ENCODE measurements at places on chromosomes 16 and 17.

DNA sequence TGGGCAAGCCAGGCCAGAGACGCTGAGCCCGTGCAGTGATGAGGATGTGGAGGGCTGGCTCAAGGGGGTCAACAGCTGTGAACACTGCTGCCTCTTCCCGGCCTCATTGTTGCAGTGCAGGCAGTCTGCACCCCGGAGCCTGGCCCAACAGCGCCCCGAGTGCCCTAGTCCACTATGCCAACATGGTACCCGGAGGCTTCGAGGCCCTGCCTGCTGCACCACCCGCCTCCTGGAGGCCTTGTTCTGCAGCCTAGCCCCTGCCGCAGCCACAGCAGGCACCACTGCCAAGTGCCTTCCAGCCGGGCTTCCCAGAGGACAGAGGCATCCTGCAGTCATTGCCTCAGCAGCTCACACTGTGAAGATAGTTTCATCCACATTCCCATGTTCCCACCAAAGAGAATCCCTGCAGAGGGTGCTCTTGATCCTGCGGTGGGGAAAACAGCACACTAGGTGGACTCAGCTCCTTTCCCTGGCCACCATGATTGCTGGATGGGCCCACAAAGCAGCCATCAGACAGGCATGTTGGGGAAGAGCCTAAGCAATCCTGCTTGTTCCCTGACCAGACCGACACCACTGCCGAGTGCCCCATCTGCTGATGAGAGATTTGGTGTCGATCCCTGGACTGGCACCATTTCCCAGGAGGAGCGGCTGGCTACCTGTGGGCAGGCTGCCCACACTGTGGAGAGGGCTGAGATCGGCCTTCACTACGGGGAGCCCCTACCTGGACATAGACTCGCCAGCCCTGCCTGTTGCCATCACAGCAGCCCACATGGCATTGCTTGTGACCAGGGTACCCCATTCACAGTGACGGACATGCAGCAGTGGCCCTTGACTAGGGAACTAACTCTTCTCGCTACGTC lies 44.9 kb downstream of the USP22 start:
- DNase-seq, result no peak

DNA sequence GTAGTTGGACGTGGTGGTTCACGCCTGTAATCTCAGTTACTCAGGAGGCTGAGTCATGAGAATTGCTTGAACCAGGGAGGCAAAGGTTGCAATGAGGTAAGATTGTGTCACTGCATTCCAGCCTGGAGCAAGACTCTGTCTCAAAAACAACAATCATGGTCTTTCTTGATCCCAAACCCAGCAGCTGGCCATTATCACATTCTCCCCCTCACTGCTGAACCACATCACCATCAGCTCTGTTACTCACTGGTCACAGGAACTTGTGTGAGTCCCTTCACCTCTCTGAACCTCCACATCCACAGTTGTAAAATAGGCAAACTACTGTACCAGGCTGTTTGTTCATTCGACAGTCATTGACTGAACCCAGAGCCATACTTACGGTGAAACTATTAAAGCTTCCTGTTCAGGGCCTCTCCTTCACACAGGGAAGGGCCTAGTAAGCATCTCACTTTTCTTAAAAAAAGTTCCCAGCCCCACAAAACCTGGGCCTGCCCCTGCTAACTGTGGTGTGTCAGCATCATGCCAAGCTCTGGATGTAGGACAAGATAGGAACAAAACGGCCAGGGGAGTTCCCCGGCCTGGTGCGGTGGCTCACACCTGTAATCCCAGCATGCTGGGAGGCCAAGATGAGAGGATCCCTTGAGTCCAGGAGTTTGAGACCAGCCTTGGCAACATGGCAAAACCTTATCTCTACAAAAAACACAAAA lies 104.7 kb downstream of the COPRS start:
- no peak for DNase-seq

- no peak for DNase-seq
Measured at GRCh38 chr17:57902800-57903759, 52.1 kb downstream of the CUEDC1 start.

DNA sequence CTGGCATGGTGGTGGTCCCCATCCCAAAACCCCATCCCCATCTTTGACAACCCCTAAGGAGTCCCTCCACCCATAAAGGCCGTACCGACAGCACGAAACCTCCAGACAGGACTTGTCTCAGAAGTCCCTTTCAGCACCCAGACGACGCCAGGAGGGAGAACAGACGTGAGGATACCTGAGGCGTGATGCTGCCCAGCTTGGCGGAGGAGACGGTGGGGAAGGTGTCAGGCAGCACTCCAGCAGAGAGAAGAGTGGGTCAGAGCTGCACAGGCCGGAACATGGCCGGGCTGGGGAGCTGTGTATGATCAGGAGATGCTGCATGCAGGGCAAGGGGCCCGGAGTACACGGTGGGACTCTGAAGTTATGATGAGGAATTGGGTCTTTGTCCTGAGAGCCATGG lies 244.2 kb downstream of the GSG1L start:
- no peak for DNase-seq

DNA sequence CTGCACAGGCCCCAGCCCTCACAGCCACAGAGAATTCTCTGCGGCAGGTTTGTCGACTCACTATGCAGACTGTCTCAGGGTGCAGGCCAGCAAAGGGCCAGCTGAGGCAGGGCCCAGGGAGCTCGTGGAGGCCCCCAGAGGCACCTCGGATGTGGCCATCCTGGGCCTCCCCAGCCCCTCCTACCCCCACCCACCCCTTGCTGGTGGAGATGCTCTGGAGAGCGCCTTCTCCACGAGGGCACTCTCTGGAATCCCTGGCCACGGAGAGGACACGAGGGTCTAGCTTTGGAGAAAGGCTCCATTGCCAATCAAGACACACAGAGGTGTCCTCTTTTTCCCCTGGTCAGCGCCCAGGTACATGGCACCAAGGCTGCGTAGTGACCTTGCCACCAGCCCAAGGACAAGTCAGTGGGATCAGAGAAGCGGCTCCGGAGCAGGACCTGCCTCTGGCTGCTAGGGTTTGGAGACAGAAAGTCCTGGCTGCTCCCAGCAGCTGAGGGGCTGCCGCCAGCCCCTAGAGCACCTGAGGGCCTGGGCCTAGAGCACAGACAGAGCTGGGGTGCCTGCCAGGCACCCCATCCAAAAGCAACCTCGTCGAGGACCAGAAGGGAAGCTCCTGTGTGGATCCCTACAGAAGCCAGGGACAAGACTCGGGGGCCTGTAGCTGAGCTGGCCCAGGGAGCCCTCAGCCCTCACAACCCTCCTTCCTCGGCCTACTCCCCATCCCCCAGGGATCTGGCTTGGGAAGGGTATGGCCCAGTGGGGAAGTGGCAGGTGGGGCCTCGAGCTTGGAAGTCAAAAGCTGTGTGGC lies 18.7 kb downstream of the ARL2BP start:
- no peak for DNase-seq
